ENCODE measurements at places on chromosomes 1 and 21. TPM values are rescaled to one million over a fixed set of nuclear protein-coding genes. Genes with fewer than 3 reads are reported as not detected.

Gene KCNJ9
- total RNA-seq = not detected

Gene CCT3
- total RNA-seq = 288 TPM

Gene INSRR
- 0.63 TPM for total RNA-seq

Gene AMY1B
- not detected for total RNA-seq

Gene LCE6A
- not detected for total RNA-seq

Gene OR14C36
- total RNA-seq = not detected

Gene CIART
- 1.1 TPM for total RNA-seq

Gene LAMB3
- total RNA-seq = 5.7 TPM

Gene SLC5A9
- not detected for total RNA-seq

Gene FOXO6
- not detected for total RNA-seq

Gene MFSD2A
- total RNA-seq = 6.0 TPM

Gene DNM3
- total RNA-seq = 1.2 TPM

Gene TP53BP2
- total RNA-seq = 35.2 TPM

Gene FAM72A
- 24.7 TPM for total RNA-seq

Gene HENMT1
- total RNA-seq = 17.8 TPM

Gene ZNF670
- total RNA-seq = 1.1 TPM

Gene CPTP
- total RNA-seq = 20.4 TPM

Gene TENT5C
- total RNA-seq = 14.7 TPM

Gene SPRR4
- not detected for total RNA-seq

Gene KRTAP25-1
- total RNA-seq = not detected

Gene GJB3
- total RNA-seq = not detected

Gene S100A14
- total RNA-seq = not detected

Gene FRRS1
- 0.24 TPM for total RNA-seq

Gene TMED5
- 57.1 TPM for total RNA-seq

Gene IL19
- not detected for total RNA-seq

Gene WDR64
- total RNA-seq = 0.44 TPM

Gene ERICH3
- total RNA-seq = not detected

Gene GNG12
- total RNA-seq = not detected

Gene EDN2
- total RNA-seq = not detected

Gene ADAMTSL4
- total RNA-seq = 0.95 TPM

Gene KRTAP19-5
- not detected for total RNA-seq

Gene USP48
- total RNA-seq = 81.6 TPM

Gene AGBL4
- total RNA-seq = not detected

Gene FCRLA
- not detected for total RNA-seq

Gene CFHR1
- total RNA-seq = not detected

Gene TFF2
- total RNA-seq = not detected

Gene EXTL1
- total RNA-seq = not detected

Gene UTP25
- total RNA-seq = 11.0 TPM

Gene TRNP1
- 0.32 TPM for total RNA-seq

Gene TMIGD3
- not detected for total RNA-seq

Gene KDM5B
- total RNA-seq = 132 TPM

Gene SPATA46
- total RNA-seq = not detected

Gene VSIG8
- total RNA-seq = not detected

Gene CCDC17
- total RNA-seq = 4.7 TPM

Gene OPRD1
- not detected for total RNA-seq

Gene DNASE2B
- not detected for total RNA-seq

Gene CASZ1
- total RNA-seq = 9.5 TPM

Gene ABCG1
- 20.7 TPM for total RNA-seq

Gene OVAAL
- total RNA-seq = not detected

Gene ENAH
- not detected for total RNA-seq

Gene CLCA4
- total RNA-seq = not detected

Gene SLC35F3
- 8.0 TPM for total RNA-seq

Gene CTSE
- not detected for total RNA-seq

Measured in T-helper 1 cell treated with Interleukin-12 subunit alpha and Interleukin-12 subunit beta and Interleukin-4 antibody, amounts not matched to agents 30 ng/mL and 1 ng/mL, for 36 hours (primary cell).